ENCODE measurements at places on chromosomes 1 and 21.
A peak's percentile ranks its signal among the peaks of the same experiment; 100 is the strongest.

DNA sequence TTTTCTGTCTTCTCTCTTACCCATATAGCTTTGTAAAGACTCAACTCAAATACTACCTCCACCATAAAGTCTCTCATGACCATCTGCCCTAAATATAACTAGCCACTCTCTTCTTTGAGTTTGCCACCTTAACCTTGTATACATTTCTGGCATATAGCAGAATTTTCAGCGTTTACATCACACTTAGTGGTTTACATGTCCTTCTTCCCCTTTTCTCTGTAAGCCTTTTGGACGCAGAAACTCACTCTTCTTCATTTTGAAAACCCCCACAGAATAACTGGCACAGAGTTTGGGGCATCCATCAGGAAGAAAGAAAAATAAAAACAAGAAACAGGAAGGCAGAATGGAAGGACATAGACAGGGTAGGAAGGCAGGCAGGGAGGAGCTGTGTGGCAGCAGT, 131.8 kb upstream of the DUSP10 start:
- DNase-seq, result no peak

- no peak for DNase-seq
Measured at GRCh38 chr21:43691086-43691795, 27.7 kb upstream of the PDXK start.

DNA sequence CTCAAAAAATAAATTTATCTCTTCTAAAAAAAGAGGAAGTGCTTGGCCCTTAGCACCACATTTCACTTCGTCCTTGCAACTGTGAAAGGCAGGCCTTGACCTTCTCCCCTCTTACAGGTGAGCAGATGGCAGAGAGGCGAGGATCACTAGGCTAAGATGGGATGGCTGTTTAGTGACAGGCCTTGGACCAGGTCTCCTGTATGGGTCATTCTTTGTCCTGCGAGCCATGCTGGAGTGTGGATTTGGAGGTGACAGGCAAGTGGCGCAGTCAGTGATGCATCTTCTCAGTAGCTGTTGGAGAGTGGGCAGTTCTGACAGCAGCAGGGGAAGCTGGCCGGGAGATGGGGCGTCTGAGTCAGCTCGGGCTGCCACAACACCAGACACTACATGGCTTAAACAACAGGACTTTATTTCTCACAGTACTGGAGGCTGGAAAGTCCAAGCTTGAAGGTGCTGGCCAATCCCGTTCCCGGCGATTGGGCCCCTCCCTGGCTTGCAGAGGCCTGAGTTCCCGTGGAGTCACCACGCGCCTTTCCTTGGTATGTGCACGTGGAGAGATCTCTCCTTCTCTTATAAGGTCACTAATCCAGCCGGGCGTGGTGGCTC, 16.5 kb downstream of the SLC27A3 start:
- DNase-seq, result no peak

DNA sequence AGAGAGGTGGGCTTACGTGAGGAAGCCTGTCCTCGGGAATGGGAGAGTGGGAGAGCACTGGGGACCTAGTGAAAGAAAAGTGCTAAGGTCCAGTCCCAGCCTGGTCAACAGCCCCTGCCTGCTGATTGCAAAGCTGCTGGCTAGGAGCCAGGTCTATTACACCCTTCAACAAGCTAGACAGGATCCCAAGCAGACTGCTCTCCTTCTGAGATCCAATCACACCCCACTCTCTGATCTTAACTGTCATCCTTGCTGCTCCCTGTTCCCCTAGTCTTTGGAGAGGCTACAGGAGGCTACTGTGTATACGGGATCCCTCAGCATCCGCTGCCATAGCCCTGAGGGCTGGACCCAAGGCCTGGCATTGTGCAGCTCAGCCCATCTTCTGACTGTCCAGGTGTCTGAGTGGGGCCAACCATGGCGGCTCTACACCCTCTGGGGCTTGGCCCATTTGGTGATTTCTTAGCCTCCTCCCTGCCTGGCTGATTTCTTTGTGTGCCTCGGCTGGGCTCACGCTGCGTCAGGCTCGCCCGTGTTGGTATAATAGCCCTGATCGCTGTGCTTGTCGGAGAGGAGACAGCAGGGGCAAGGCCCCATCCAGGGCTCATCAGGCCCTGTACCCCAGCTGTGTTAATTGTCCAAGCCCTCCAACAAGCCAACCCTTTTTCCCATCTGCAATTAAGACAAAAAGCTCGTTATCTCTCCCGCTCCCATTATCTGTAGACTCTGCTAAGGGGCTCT, 43.9 kb downstream of the NAV1 start:
- DNase-seq, result no peak

DNA sequence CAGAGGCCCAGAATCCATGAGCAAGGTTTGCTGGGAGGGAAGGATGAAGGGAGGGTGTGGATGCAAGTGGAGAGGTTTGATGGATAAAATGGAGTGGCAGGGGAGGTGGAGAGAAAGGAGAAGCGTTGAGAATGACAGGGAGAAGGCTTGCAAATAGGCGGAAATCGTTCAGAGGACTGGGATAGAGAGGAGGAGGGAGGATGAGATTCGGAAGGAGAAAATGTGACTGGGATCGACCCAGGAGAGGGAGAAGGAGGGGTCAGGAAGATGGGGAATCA, 376 bp downstream of the AVPR1B start:
- no peak for DNase-seq

DNA sequence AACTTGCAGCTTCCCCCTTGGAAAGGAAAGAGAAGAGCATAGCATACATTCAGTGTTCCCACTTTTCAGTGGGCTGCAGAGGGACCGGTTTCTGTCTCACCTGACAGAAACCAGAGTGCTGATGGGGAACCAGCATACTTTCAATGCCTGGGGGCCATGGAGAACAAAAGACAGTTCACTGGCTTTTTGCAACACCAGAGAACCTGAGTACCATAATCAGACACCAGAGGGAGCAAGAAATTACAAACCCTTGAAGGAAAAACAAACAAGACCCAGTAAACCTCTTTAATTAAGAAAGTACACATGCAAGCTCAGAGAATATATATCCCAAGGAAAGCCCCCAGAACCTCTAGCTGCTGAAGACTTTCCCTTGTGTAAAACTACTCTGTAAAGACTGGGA, 51.1 kb downstream of the CSMD2 start:
- no peak for DNase-seq

DNA sequence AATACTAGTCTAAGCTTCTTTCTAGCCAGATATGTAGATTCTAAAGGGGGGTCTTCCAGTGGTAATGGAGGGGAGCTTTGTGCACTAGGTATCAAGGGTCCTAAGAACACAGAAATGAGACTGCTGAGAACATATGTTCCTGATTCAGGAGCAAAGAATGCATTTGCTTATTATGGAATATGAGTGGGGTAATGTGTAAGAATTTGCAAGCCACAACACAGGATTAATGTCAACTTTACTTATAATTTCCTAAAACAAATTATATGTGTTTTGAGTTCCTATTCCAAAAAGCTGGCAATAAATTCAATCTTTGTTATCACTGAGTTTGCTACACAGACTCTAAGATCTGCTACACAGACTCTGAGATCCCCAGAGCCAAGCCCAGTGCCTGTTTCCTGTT, 357.0 kb upstream of the PTBP2 start:
- DNase-seq, result no peak

GRCh38 chr1:13706046-13706445, 6.1 kb downstream of the PRDM2 start:
- no peak for DNase-seq

DNA sequence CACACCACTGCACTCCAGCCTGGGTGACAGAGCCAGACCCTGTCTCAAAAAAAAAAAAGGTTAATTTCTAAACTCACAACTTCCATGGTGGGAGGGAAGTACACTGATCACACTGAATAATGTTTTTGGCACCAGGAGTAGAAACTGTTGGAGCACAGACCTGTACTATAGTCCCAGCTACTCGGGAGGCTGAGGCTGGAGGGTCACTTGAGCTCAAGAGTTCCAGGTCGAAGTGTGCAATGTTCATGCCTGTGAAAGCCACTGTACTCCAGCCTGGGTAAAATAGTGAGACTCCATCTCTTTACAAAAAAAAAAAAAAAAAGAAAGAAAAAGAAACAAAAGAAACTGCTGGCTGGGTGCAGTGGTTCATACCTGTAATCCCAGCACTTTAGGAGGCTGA, 35.3 kb downstream of the TMEM50B start:
- DNase-seq, result no peak

DNA sequence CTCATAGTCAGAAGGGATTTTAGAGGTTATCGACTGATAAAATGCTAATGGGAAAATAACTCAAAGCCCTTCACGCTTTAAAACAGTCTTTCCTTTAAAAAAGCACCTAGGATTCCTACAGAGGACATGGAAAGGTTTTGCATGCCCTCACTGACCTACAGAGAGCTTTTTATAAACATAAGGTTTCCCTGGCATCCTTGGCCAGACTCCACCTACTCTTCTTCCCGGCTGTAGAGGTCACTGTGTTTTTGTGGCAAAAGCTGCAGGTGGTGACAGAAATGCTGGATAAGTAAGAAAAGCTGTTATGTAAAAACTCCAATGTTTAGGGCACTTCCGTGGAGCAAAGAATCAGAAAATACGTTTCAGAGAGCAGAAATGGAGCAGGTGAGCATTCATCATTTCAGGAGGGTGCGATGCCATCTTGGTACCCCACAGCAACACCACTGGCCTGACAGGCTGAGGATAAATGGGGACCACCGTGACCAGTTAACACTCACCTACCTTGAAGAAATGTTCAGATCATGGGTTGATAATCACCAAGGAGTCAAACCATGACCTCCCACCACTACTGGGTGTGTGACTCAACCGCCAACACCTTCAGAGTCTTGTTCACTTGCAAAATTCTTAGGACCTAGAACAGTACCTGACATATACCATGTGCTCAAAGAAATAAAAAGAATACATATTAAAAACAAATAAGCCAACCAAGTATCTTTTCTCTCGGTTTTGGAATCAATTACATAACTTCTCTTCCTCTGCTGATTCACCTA, 46.6 kb downstream of the SSBP3 start:
- peak; percentile 10 for DNase-seq

GRCh38 chr1:42801832-42802473, 15.0 kb upstream of the ERMAP start:
- DNase-seq, result no peak

DNA sequence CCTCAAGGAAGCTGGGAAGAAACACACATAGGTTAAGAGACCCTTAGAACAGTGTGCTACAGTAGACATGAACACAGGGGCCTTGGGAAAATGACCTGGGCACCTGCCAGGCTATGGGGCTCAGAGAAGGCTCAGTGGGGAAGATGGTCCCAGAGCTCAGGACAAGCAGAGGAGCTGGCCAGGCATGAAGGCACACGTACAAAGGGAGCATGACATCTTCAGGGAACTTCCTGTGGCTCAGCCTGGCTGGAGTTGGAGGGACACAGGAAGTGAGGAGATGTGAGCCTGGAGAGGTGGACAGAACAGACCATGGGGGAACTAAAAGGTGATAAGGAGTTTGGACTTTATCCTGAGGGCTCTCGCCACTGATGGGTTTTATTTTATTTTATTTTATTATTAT, 3.8 kb upstream of the SLC50A1 start:
- DNase-seq, result no peak

DNA sequence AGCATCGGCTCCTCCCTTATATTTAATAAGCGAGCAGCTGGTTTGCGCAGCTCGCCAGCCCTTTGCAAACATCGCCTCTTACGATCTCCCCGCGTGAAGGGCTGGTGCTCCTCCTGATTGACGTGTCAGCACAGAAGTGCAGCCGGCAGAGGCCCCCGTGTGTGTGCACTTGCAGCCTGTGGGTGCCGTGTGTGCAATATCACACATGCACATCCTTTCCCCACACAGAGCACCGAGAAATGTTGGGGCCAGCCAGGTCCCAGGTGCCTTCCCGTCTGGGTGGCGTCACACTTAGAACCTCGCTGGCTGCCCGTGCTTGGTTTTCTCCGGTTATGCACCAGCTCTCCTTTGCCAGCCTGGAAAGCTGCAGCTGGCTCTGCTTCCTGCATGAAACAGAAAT, 126.6 kb upstream of the AJAP1 start:
- DNase-seq, result no peak

GRCh38 chr1:115251340-115251748, 86.7 kb downstream of the NGF start:
- DNase-seq, result no peak

GRCh38 chr1:177360791-177361190, 190.0 kb downstream of the BRINP2 start:
- no peak for DNase-seq

DNA sequence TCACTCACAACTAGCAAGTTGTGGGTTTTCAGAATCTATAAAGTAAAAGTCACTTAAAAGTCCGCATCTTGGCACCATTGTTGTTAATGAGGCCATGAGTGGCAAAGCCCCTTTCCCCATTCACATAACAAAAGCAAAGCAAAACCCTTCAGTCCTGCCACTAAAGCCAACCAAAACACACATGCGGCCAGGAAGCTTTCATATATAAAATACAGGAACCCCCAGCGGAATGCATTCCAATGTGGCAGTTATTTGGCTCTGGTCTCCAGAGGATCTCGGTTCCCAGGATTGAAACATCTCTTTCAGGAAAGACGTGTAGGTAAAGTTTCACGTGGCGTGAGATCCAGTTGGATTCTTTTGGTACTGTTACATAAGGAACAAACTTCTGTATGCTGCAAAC, 2.5 kb upstream of the LBR start:
- no peak for DNase-seq

- peak; percentile 96 for DNase-seq
Measured at GRCh38 chr1:1511533-1512285, at the start of gene ATAD3A. TSS of gene ATAD3A (plus strand) at chr1:1512162. CDS start at chr1:1512269, 107 bp downstream.

- peak; percentile 32 for DNase-seq
Measured at GRCh38 chr1:59971464-59971911, 44.9 kb upstream of the CYP2J2 start.

- no peak for DNase-seq
Measured at GRCh38 chr1:84632673-84633434, 57.4 kb downstream of the SSX2IP start.

Measured in CD4-positive, alpha-beta T cell treated with Interleukin-2 at 100 ng/mL for 4 hours (primary cell).